ENCODE measurements at places on chromosomes 13 and 19.

DNA sequence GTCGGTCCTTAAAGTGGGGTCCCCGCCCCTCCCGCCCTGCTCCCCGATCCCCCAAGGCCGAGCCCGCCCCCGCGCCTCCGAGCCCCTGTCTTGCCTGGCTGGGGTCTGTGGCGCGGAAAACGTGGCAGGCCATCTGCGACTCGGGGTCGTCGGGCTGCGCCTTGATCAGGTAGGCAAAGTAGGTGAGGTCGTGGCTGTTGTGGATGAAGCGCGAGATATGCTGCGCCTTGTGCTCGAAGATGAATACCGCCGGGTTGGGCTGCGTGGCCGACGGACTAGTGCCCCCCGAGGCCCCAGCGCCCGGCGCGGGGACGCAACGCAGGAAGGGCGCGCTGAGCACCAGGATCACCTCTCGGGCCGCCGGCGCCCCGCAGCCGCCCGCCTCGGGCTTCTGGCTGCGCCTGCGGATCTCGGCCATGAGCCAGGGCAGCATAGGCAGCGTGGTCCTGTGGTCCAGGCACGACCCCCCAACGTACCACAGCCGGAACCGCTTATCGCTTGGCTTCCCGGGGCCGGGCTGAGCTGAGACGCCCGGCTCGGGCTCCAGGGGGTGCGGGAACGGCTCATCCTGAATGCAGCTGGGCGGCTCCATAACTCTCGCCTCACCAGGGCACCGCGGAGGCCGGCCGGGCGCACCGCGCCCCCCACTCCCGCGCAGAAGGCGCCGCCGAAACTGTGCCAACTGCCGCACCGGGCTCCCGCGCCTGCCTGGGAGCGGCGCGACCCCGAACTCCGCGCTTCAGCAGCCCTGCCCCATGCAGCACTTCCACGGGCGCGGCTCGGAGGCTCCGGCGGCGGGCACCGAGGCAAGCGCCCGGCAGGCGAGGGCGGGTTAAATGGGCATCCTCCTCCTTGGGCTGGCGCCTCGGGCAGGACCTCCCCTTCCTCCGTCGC, 546 bp downstream of the TBC1D4 start:
- peak; percentile 19 for DNase-seq

GRCh38 chr19:21947775-21948174, 63.0 kb downstream of the ZNF208 start:
- no peak for DNase-seq

- DNase-seq, result no peak
These were observed 3.7 kb upstream of the ARHGAP45 start for GRCh38 chr19:1063030-1063908.

- no peak for DNase-seq
These were observed 34.0 kb downstream of the CEBPA start for GRCh38 chr19:33268162-33268991.

DNA sequence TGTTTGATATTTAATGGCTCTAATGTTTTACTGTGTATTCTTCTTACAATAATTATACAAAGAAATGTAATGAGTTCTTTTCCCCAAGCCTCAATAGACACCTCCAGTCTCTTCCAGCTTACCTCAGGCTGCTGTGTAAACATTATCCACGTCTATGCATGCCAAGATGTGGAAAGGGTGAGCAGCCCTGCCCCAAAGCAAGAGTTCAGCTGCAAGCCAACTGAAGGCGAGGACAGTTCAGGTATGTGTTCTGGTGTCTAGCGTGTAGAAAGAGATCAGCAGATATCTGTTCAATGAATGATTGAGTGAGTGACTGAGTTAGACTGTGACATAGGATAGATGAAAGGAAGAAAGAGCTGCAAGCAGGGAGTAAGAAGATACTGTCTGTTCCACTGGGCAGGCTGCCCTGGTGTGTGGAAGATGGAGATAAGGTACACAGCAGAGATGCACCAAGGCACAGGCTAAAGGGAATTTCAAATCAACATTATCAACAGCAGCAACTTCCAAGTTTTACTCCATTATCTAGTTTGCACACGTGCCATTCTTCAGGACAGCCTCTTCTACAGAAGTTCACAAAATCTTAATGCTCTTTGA, 66.0 kb downstream of the LATS2 start:
- DNase-seq, result no peak

DNA sequence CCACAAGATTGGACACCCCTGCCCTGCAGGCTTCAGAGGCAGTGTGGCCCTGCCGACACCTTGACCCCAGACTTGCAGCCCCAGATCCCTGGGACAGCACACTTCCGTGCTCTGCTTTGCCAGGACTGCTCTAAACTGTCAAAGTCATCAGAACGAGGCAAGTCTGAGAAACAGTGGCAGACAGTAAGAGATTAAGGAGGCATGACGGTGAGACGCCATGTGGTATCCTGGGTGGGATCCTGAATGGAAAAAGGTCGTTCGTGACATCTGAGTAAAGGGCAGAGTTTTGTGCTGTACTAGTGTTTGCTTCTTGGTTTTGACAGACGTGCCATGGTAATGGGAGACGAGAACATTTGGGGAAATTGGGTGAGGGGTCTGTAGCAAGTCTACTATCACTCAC, 13.8 kb downstream of the ZNF579 start:
- DNase-seq, result no peak

Data from germinal center (tissue), 1 donor.